ENCODE measurements at places on chromosomes 3 and 15.

DNA sequence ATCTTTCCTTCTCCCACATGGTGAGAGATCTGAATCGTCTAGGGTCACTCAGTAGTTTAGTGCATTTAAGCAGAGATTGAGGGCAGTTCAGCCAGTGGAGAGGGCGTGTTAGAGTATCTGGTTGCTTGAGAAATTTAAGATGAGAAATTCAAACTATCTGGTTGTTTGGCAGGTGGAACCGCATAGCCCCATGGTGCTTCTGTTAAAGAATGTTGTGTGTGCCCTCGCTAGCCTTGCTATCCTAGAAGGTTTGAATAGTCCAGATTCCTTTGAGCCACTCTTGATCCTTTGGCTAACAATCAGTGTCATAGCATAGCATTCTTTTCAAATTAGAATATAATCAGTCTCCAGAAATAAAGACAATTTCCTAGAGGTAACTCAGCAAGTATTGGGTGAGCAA, 32.1 kb downstream of the ABHD17C start:
- DNase-seq, result no peak

- no peak for DNase-seq
Measured at GRCh38 chr3:150975086-150975991, 2.8 kb upstream of the CLRN1 start.

- no peak for DNase-seq
Measured at GRCh38 chr3:69987833-69988232, 11.7 kb upstream of the SAMMSON start.

DNA sequence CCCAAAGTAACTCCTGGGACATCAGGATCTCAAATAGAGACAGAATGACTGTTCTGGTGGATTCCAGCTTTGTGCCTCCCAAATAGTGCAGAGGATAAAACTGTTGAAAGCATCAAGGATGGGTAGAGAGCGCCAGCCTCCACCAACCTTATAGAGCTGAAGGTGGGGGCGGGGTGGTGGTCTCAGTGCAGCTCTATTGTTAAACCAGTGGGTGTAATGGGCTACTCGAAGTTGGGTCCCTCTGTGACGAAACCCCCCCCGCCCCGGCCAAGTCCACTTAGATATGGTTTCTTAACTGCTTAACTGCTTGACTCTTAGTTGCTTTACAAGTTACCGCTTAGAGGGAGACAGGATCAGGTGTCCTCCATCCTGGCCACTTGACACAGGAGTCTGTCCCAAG, 22.7 kb downstream of the DHX30 start:
- no peak for DNase-seq

DNA sequence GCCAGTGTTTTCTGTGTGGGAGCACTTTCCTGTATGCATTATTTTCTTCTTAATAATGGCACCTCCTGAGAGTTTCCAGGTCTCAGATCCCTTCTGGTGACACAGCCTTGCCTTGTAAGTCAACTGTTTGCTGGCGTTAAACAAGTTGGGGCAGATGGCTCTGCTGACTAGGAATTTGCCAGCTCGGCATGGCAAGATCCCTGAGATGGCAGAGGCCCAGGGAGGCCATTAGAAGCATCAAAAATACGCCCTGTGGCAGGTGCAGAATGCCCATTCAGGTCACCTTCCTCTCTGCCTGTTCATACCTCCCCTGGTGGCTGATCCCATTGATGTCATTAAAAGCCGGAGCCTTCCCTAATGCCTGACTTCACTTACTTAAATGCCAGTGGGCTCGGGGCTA, 320.9 kb upstream of the CTDSPL start:
- peak; percentile 14 for DNase-seq

DNA sequence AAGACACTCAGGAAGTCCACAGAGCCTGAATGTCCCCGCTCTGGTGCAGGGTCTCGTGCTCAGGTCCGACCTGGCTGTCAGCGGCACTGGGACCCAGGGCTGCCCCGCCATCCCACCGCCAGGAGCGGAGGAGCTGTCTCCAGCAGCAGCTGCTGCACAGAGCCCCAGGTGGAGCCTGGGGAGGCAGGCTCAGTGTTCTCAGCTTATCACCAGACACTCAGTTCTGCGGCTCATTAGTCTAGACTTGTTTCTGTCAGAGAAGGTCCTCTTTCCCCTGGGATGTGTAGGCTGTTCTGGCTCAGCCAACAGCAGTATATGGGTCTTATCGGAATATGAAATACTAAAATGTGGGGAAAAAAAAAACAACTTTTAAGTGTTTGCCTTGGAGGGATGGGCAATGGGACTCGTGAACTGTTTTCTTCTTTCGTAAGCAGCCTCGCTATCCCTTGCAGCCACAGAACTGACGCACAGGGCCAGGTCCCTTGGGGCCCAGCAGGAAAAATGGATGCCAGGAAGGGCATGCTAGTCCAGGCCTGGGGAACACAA, 75.9 kb downstream of the KLF13 start:
- DNase-seq, result no peak

DNA sequence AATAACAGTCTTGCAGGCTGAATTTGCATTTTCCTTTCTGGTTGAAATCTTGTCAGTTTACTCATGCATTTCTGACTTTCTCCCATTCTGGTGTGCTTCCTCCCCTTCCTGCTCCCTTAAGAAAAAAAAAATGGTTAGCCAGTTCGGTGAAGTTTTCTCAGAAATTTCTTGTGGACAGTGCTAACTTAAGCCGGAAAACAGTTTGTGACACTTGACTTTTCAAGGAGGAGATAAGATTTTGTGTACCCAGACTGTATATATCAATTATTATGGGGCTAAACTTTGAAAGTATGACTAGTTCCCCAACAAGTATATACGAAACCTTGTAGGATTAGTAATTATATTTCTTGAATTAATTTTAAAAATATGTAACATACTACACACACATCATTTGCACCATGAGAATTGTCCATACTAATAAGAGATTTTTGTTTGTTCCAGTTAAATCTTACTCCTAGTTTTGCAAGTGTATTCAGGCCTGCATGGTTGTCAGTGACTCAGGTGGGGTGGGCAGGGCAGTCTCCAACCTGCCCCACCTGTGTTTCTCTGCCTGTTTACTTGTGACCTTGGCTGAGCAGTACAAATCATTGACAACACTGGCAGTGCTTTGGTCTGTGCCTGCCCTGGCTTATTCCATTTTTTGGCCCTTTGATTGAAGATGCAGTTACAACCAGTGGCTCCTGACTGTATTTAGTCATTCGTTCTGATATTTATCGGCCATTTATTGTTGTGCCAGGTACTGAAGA, 19.1 kb downstream of the UBE2E1 start:
- DNase-seq, result no peak

GRCh38 chr3:182309120-182309519, 484.2 kb upstream of the ATP11B start:
- peak; percentile 27 for DNase-seq

DNA sequence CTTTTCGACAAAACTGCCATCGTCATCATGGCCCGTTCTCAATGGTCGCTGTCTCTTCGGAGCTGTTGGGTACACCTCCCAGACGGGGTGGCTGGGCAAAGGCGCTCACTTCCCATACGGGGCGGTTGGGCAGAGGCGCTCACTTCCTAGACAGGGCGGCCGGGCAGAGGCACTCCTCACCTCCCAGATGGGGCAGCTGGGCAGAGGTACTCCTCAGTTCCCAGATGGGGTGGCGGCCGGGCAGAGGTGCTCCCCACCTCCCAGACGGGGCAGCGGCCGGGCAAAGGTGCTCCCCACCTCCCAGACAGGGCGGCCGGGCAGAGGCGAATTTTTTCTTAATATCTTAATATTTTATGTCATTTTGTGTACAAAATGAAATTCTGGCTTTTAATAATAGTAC, 44.5 kb downstream of the PARP14 start:
- no peak for DNase-seq

- DNase-seq, result no peak
Measured at GRCh38 chr3:87318617-87319021, 42.2 kb upstream of the POU1F1 start.

- DNase-seq, result no peak
Measured at GRCh38 chr15:89860891-89861290, 32.9 kb downstream of the AP3S2 start.

DNA sequence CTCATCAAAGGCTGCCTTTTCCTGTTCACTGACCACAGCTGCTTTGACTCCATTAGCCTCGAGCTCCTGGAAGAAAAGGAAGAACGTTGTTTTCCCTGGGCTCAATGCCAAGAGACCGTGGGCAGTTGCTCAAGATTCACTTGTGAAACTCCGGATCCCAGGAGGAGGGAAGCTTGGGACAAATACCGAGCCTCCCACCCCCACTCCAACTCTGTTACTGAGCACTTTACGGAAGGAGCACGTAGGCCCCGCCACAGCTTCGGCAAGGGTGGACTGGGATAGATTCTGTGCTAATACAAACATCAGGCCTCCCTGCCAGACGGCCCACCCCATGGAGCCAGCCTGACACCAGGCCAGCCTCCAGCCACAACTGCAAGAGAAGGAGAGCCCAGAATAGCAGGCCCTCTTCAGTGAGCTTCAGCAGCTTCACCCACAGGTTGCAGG, 10.8 kb upstream of the FANCD2 start:
- no peak for DNase-seq

- no peak for DNase-seq
Measured at GRCh38 chr3:169628567-169628966, 34.9 kb downstream of the MECOM start.

GRCh38 chr3:56467108-56467507, 1.2 kb downstream of the ERC2 start:
- DNase-seq, result peak; percentile 74

- no peak for DNase-seq
Measured at GRCh38 chr3:59920822-59921221, 871.0 kb upstream of the CFAP20DC start.

DNA sequence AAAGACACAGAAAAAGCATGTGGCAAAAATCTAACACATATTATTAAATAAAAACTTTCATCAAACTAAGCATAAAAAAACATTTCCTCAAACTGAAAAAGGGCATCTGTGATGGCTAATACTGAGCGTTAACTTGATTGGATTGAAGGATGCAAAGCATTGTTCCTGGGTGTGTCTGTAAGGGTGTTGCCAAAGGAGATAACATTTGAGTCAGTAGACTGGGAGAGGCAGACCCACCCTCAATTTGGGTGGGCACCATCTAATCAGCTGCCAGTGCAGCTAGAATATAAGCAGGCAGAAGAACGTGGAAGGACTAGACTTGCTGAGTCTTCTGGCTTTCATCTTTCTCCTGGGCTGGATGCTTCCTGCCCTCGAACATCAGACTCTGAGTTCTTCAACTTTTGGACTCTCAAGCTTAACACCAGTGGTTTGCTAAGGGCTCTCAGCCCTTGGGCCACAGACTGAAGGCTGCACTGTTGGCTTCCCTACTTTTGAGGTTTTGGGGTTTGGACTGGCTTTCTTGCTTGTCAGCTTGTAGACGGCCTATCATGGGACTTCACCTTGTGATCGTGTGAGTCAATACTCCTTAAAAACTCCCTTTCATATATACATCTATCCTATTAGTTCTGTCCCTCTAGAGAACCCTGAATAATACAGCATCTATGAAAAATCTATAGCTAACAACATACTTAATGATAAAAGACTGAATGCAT, 45.4 kb downstream of the DAZL start:
- no peak for DNase-seq

DNA sequence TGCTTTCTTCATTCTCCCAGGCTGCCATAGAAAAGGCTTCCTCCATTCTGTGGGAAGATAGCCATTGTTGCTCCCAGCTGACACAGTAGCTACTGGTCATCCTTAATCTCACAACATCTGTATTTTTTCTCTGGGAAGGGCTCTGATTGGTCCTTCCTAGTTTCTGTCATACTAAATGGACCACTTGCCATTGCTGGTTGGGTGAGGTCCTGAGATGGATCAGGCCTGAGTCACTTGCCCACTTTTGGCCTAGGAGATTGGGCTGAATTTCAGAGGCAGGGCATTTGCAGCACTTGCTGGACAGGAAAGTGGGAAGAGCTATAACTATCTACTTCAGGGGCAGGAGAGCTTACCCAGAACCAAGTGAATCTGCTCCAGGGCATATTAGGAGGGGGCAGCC, 106.5 kb upstream of the PROK2 start:
- no peak for DNase-seq

GRCh38 chr3:167798443-167798842, 62.9 kb downstream of the SERPINI1 start:
- DNase-seq, result no peak

DNA sequence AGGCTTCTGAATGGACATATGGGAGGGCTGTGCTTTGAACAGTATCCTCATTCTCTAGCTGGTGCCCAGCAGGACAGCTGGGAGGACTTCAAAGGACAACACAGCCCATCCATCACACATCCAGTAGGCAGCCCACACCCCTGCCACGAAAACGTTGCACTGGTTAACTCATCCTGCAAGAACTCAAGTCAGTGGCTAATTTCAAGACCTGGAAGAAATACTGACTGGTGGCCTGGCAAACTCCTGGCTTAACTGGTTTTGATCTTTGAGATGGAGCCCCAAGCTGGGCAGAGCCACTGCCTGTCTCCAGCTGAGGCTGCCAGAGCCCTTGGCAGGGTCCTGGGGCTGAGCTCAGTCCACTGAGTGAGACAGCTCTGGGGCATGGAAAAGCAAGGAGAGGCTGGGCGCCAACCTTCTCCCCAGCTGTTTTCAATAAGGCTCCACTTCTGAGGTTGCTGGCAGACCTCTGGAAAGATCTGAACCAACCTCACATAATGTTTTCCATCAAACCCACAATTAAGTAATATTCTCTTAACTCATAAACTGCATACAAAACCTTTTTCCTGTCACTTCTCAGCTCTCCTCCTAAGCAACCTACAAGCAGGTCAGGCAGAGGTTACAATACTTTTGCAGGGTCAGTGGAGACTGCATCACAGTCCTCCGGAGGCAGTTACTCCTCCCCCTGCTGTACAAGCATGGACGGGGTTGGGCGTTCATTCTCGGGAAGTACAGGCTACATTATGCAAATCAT, 110.3 kb downstream of the MYLK start:
- no peak for DNase-seq

GRCh38 chr3:14806641-14807263, 12.0 kb upstream of the FGD5 start:
- DNase-seq, result no peak
